ENCODE measurements at places on chromosomes 13 and 19.
A peak's percentile ranks its signal among the peaks of the same experiment; 100 is the strongest.

DNA sequence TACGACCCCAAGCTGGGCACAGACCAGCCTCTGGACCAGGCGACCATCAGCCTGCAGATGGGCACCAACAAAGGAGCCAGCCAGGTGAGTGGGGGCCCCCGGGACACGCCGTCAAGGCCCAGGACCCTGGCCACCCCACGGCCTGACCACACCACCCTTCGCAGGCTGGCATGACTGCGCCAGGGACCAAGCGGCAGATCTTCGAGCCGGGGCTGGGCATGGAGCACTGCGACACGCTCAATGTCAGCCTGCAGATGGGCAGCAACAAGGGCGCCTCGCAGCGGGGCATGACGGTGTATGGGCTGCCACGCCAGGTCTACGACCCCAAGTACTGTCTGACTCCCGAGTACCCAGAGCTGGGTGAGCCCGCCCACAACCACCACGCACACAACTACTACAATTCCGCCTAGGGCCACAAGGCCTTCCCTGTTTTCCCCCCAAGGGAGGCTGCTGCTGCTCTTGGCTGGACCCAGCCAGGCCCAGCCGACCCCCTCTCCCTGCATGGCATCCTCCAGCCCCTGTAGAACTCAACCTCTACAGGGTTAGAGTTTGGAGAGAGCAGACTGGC, 9.6 kb downstream of the ELOF1 start:
- DNase-seq = no peak

GRCh38 chr13:108082481-108082880, 132.9 kb downstream of the LIG4 start:
- DNase-seq = no peak

GRCh38 chr13:40182591-40182990, 483.9 kb downstream of the FOXO1 start:
- no peak for DNase-seq

DNA sequence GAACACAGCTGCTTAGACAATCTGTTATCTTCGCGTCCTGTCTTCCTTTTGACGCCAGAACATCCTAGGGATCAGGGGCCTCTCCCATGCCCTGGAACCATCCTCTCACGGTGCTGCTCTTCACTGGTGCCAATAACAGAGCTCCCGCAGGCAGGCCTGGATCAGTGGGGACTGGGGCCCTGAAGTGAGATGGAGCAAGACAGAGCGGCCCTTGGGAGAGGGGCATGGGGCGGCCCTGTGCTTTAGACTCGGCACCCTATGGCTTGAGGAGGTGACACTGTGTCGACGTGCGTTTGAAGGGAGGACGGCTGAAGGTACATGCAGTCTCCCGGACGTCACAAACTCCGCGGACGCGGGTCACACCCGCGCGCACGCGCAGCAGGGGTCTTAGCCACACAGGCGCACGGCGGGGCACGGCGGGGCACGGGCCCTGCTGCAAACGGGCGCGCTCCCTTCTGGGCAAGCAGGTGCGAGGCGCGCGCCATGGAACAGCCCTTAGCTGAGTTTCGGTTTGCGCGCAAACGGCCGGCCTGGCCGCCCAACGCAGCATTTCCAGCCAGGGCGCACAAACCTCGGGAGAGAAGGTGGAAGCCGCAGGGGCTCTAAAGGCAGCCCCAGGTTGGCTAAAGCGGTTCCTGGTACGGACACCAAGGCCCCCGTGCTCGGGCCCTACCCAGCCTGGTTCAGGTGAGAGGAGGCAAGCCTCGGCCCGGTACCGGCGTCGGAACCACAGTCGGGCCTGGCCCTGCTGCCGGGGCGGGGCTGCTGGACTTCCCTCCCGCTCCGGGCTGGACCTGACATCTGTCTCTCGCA, 16.5 kb upstream of the RNF17 start:
- no peak for DNase-seq

GRCh38 chr19:44515031-44515430, 14.4 kb downstream of the CEACAM20 start:
- DNase-seq = no peak

GRCh38 chr19:1383312-1384084, at the start of gene NDUFS7:
NDUFS7 (plus strand) TSS chr19:1383907; CDS start chr19:1383927, 20 bp downstream.
- DNase-seq = peak; percentile 92

GRCh38 chr13:24124789-24125476, 35.6 kb upstream of the SPATA13 start:
- no peak for DNase-seq

DNA sequence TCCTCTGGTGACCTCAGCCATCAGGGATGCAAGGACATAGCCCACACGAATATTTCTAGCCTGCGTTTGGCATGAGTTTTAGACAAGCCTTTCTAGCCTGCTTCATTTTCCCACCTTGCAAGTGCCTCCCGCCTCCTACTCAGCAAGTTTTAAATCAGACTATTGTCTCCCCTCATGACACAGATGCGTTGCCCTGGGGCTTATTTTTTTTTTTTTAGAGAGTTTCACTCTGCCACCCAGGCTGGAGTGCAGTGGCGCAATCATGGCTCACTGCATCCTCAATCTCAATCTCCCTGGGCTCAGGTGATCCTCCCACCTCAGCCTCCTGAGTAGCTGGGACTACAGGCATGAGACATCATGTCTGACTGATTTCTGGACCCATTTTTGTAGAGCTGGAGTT, 14.6 kb downstream of the GJB2 start:
- DNase-seq = no peak

DNA sequence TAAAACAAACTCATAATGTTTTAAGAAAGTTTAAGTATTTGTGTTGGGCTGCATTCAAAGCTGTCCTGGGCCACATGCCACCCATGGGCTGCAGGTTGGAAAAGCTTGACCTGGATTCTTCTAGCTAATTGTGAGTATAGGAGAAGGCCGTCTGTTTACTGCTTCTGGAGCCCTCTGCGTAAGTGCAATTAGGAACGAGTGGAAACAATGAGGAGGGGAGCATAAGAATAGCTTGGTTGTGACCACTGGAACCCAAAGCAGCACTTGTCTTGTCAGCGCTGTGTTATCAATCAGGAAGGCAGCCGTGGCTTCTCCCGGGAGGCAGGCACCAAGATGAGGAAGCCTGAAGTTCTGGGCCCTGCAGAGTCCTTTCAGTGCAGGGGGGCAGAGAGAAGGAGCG, 110.4 kb upstream of the MBNL2 start:
- no peak for DNase-seq

DNA sequence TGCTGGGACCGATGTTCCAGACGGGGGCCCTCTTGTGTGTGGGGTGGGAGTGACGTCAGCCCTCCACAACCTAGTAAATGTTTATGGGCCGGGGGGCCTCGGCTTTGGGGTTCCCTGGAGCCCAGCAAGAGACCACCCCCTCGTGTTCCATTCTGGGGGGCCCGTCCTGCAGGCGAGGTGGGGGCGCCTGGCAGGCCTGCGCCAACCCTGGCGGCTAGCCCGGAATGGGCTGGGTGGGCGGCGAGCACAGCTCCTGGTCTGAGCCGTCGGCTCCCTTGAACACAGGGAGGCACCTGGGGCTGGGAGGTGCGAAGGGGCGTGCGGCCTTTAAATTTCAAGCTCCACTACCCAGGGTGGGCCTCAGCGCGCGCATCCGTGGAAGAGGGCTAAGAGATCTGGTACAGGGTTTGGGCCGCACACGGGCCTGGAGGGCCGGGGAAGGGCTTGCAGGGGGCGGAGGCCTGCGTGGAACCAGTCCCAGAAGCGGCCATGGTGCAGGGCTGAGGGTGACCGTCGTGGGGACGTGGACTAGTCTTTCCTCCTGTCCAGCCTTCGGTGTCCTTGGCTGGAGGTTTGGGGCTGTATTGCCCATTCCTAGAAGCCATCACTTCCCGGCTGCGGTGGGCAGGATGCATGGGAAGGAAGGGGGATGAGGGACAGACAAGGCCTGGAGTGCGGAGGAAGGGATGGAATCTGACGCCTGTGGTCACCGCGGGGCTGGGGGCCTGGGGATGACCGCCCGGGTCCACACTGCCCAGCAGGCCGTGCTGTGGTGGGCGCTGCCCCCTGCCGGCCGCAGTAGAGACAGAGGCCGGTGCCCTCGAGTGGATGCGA, 11.4 kb downstream of the NDUFA11 start:
- DNase-seq = no peak

Data from activated gamma-delta T cell treated with anti-CD3 and anti-CD28 coated beads, Interleukin-2, amount 50 U/mL, for 16 hours (primary cell).